NCI-H1694 treated with DMSO at 0.1 percent for 48 hours (cell line): ENCODE measurements at places on chromosomes 7 and 10.
A peak's percentile ranks its signal among the peaks of the same experiment; 100 is the strongest.

DNA sequence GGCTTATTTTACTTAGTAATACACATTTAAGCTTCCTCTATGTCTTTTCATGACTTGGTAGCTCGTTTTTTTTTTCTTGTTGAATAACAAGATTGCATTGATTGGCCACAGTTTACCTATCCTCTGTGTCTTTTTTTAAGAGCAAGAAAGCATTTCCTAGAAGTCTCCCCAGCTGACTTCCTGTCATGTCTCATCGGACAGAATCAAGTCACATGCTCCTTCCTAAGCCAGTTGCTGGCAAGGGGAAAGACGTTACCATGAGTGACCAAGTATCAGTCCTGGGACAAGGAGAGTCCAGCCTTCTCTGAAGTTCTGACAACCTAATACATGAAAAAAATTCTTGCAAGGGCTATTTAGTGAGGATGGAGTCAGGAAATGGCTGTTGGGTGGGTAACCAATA is 24.9 kb upstream of the SFRP5 start:
- DNase-seq: no peak

GRCh38 chr7:128827971-128828711 is 2.1 kb upstream of the FLNC start:
- DNase-seq: no peak

DNA sequence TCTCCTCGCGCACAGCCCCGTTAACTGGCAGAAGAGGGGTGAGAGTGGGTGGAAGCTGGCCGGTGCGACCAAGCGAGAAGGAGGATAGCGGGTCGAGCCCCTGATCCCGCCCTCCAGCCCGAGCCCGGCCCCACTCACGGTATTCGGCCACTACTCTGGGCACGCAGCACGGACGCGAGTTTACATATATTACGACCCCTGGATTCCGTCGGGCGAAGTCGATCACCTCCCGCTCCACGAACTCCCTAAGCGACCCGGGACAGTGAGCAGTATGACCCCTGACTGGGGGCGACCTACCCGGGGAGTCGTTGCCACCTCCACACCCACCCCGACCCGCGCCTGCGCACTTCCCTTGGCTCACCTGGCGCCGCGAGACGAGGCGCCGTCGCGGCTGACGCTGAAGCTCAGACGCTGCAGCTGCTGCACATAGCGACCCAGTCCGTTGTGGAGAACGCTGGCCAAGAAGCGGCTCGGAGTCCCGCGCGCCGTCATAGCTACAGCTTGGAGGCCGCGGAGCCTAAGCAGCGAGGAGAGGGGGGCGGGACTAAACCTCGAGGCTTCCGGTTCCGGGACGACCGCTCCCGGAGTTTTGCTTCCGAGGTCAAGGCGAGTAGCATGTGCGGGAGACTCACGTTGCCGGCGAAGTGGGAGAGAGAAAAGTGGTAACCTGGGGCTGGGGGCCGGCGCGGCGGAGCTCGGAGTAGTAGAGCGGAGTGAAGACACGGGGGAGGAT is at the start of the genes MRPL43 and TWNK:
MRPL43 (minus strand) TSS at position 546 of the 733 bp plus-strand sequence; CDS start at position 492, 54 bp downstream.
TWNK (plus strand) TSS at position 592 of the 733 bp plus-strand sequence. CDS start 668 bp downstream, outside the sequence.
- peak; percentile 43 for DNase-seq

DNA sequence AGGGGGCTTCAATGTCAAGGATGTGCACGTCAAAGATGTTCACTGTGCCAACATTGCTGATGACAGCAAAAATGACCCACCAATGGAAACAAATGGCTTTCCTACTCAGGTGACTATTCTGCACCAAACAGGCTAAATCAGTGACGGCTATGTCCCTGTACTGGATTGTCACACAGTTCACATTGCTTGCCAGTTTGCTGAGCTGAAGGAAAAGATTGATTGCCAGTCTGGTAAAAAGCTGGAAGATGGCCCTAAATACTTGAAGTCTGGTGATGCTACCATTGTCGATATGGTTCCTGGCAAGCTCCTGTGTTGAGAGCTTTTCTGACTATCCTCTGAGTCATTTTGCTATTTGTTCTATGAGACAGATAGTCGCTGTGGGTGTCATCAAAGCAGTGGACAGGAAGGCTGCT is 202.2 kb upstream of the ETV1 start:
- no peak for DNase-seq

- no peak for DNase-seq
Observed at GRCh38 chr10:124005091-124005490, 88.3 kb downstream of the CHST15 start.

GRCh38 chr10:131850383-131850870 is 50.4 kb upstream of the PPP2R2D start:
- no peak for DNase-seq

GRCh38 chr10:77300682-77301302 is 336.8 kb downstream of the KCNMA1 start:
- no peak for DNase-seq

DNA sequence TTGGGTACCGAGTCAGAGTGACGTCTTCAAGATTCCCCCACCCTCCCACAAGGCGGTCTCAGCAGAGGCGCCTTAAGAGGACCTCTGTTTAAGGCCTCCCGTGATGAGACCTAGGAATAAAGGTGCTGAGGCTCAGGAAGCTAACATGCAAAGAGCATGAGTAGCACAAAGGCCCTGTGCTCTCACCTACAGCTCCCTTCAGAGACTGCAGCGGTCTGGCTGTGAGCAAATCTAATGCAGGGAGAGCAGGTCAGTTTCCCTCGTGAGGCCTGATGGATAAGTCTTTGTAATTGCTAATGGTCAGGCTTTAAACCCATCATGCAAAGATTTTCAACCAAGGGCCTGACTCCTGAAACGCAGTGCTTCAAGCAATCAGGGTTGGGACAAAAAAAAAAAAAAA is 909.3 kb upstream of the GHITM start:
- DNase-seq: no peak

GRCh38 chr10:3068968-3069737 is 1.8 kb downstream of the PFKP start:
- DNase-seq: no peak

DNA sequence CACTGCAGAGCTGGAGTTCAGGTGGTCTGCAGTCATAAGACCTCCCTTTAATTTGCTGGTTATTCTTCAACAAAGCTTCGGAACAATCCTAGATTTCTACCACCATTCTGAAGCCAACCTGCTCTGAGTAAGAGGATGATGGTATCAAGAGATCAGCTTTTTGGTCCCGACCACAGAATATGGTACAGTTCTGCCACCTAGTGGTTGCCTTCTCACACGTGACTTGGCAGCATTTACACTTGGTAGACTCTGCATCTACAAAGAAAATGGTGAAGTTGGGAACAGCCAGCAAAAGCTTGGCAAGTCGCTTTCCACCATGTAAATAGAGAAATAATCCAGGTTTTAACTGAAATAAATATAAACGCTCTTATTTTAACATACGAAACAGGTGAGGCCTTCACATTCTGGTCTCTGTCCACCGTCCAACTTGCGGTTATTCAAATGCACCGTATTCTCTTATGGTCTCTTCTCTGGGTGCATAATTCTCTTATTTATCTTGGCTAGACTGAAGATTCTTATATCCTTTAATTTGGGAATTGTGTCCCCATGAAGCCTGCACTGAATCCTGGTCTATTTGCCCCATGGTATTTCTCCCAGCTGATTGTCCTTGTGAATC is 173.9 kb upstream of the GRM3 start:
- DNase-seq: peak; percentile 76

DNA sequence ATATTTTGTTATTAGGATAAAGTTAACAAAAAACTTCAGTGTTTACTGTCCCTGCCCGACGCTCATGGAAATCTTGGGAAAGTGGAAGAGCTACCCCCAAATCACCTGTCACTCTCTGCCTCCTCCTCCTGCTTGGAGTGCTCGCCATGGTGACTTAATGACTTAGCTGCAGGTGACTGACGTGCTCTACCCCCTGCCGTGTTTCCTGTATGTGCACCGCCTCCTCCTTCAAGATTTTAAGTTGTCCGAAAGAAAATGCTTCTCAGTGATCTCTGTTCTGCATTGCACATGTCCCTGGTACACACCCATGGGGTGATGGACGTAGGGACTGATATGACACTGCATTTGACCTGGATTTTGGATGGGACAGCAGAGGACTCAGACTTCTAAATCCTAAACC is 338.8 kb upstream of the SHH start:
- DNase-seq: no peak

DNA sequence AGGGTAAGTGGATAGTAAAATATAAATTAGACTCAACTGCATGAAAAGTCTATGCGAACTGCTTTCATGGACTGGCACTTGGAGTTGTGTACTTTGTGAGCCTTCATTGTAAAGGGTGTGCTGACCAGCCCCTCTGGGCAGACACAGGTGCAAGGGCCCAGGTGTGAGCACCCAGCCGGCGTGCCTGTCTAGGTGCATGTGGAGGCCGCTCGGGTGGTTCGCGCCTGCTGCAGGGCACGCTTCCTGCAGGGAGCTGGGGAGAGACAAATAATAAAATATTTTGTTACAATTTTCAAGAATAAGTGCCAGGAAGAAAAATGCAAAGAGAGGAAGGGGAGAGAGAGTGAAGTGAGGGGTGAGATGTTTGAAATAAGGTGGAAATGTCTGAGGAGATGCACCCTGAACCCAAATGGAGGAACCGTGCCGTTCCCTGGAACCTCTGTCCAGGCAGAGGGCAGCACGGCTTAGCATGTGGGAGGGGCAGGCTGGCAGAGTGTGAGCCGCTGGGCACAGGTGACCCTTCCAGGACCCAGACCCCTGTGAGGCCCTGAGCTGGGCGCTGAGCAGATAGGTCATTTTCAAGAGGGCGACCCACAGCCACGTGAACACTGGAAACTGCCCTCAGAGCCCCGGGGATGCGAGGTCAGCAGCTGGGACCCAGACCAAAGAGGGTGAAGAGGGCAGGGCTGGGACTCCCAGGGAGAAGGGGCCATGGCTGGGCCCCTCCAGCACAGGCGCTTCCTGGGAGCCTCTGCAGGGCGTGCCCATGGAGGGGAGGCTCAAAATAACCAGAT is 28.7 kb downstream of the RNF32 start:
- DNase-seq: no peak

- DNase-seq: no peak
Observed at GRCh38 chr7:121558288-121558687, 162.2 kb upstream of the FAM3C start.

- DNase-seq: no peak
Observed at GRCh38 chr10:23457632-23458417, 18.9 kb downstream of the OTUD1 start.

DNA sequence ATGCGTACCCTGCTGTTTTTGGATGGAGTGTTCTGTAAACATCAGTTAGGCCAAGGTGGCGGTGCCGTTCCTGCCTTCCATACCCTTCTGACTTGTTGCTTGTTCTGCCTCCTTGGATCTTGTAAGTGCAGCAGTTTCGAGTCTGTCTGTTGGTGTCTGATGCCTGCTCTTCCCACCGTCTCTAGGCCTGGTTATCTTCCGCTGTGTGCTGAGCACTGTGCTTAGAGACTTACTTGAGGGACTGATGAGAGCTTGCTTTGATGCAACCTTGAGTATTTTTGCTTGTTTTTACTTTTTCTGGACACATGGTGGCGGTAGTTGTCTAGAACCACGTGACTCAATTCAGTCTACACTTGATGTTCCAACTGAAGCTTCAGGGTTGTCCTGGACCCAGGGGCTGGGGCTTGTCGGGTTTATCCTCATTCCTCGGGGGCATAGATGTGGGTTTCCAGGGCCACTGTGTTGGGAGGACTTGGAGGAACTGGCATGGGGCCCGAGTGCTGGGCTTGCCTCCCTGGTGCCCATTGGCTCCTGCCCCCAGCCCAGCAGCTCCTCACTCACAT is 14.4 kb upstream of the SPRN start:
- no peak for DNase-seq

GRCh38 chr10:76544789-76545188 is 1092.8 kb downstream of the KCNMA1 start:
- DNase-seq: no peak

GRCh38 chr7:105055084-105055483 is 41.1 kb downstream of the KMT2E start:
- DNase-seq: no peak

GRCh38 chr7:42020061-42020460 is 216.9 kb downstream of the GLI3 start:
- no peak for DNase-seq

- no peak for DNase-seq
Observed at GRCh38 chr7:155398944-155399343, 59.0 kb upstream of the EN2 start.

DNA sequence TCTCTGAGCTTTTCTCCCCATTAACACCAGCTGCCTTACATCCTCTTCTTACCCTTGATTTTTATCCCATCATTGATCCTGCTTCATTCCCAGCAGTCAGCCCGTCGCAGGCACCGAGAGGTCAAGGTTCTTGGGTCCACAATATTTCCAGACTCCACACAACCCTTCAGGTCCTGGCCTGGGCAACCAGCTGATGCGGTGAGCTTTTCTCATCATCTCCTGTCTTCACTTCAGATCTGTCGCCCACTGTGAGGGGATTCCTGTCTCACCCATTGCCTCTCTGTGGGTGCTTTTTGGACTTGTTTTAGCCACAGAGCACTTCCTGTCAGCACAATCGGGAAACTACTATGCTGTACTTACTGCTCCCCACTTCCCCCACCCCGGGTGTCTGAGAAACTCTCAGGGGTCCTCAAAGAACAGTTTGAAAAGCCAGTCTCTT is 8.4 kb upstream of the PVRIG start:
- DNase-seq: no peak

GRCh38 chr7:119197172-119197876 is 972.8 kb downstream of the ANKRD7 start:
- DNase-seq: no peak

GRCh38 chr7:55381696-55382095 is 16.6 kb downstream of the LANCL2 start:
- DNase-seq: no peak
